Right cardiac atrium (tissue), 5 donors: ENCODE measurements at places on chromosomes 7 and 10. TPM values are rescaled to one million over a fixed set of nuclear protein-coding genes. Genes with fewer than 3 reads are reported as not detected.

GRCh38 chr7:15166620-15167019 lies 264.1 kb upstream of the DGKB start:
- no peak for DNase-seq

DNA sequence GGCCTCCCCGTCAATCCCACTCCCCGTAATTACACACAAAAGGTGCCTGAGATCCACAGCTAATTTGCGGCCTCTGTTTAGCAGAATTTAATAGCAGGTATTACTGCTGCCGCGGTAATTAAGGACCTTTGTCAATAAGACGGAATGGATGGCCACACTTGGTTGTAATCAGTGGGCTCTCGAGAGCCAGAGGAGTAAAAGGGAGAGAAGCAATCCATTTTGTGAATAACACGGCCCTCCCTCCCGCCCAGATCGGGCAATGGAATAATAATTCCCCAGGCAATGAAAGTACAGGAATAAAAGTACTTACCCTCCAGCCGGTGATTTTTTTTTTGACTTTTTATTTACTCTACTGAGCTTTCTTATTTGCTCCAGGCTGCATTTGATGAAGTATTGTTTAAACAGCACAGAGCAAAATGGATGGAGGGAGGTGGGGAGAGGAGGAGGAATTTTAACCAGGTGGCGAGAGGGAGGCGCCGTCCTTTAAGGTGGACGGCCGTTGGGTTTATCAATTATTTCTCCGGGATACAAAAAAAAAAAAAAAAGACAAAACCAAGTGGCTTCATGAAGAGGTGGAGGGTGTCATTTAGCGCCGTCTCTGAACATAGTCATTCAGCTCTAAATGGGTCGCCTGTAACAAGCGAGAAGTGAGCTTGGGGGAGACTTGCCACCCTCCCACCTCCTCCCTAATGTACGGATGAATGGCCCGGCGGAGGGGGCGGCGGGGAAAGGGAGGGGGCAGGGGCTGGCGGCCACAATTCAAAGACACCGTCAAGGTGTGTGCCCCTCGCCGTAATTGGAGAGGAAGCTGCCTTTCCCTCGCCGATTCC lies 120.3 kb downstream of the BUB3 start:
- DNase-seq, result no peak

- no peak for DNase-seq
Measured at GRCh38 chr10:34206078-34206934, 608.8 kb downstream of the PARD3 start.

Gene TPK1
- 8.4 TPM for total RNA-seq

GRCh38 chr7:68224041-68224741 lies 1227.6 kb downstream of the TYW1 start:
- no peak for DNase-seq

Gene ASB10
- total RNA-seq, result 4.5 TPM
